Mononuclear cell (primary cell): ENCODE measurements at places on chromosomes 1 and 21. TPM values are rescaled to one million over a fixed set of nuclear protein-coding genes. Genes with fewer than 3 reads are reported as not detected.

SPRR3 gene
- not detected for total RNA-seq

TMEM167B gene
- total RNA-seq, result 65.1 TPM

ARTN gene
- total RNA-seq, result not detected

CD244 gene
- 15.5 TPM for total RNA-seq

RLF gene
- total RNA-seq, result 76.4 TPM

SERTAD4 gene
- under 0.01 TPM for total RNA-seq

TNNI3K gene
- 0.94 TPM for total RNA-seq
